Activated CD4-positive, alpha-beta T cell treated with anti-CD3 and anti-CD28 coated beads for 36 hours (primary cell): ENCODE measurements at places on chromosomes 5 and 9. TPM values are rescaled to one million over a fixed set of nuclear protein-coding genes. Genes with fewer than 3 reads are reported as not detected.

- H3K27me3 ChIP-seq, result no peaks in the 10 kb centered on the region
- no peaks in the 10 kb centered on the region for H3K36me3 ChIP-seq
- H3K4me3 ChIP-seq, result no peak overlapping the region
Measured at GRCh38 chr9:125626187-125626586, 80.8 kb downstream of the MAPKAP1 start.

- DNase-seq, result no peak
- no peaks in the 10 kb centered on the region for H3K27me3 ChIP-seq
- no peak overlapping the region for H3K4me3 ChIP-seq
- no peaks in the 10 kb centered on the region for H3K4me1 ChIP-seq
Measured at GRCh38 chr9:19216466-19216865, 14.0 kb upstream of the DENND4C start.

DNA sequence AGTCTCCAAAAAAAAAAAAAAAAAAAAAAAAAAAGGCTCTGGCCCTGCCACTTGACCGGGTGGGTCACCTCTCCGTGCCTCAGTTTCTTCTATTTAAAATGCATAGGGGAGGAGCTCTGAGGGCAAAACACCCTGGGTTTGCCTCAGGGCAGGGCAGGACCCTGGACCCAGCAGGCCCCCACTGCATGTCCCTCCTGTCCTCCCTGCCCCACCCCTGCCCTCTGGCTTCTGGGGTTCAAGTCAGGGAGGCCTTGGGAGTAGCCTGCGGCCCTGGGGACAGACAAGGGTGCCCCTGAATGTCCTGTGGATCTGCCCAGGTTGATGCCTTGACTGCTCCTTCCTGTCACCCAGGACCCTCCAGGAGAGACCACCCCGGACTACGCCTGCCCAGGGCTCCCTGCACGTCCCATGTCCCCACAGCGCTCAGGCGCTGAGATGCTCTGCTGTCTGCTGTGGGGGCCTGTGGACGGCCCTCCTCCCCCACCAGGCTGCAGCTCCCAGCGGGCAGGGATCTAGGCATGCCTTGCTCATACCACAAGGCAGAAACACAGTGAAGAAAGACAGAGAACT lies 35.4 kb downstream of the ADAMTS2 start:
- H3K4me1 ChIP-seq, result no peaks in the 10 kb centered on the region
- H3K36me3 ChIP-seq, result no peaks in the 10 kb centered on the region
- no peak for DNase-seq
- H3K4me3 ChIP-seq, result no peak overlapping the region

The EQTN gene
- total RNA-seq, result not detected

DNA sequence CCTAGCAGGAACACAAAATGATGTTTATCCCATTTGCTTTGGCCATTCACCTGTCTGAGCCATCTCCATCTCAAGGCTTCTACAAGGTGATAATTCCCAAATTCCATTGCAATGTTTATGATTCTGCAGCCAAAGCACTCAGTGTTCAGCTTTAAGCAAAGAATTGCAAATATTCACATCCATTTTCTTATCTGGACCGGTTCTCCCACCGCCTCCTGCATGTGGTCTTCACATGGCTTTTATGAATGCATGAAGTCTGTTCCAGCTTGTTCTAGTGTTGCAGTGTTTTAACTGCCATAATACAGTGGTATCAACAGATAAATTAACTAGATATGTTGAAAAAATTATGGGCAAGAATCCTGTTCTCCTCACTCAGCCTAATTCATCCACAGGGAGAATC lies 443.0 kb upstream of the KLF4 start:
- no peaks in the 10 kb centered on the region for H3K4me1 ChIP-seq
- DNase-seq, result no peak
- no peak overlapping the region for H3K4me3 ChIP-seq
- no peaks in the 10 kb centered on the region for H3K27me3 ChIP-seq
- no peak overlapping the region for H3K27ac ChIP-seq
- no peaks in the 10 kb centered on the region for H3K36me3 ChIP-seq

DNA sequence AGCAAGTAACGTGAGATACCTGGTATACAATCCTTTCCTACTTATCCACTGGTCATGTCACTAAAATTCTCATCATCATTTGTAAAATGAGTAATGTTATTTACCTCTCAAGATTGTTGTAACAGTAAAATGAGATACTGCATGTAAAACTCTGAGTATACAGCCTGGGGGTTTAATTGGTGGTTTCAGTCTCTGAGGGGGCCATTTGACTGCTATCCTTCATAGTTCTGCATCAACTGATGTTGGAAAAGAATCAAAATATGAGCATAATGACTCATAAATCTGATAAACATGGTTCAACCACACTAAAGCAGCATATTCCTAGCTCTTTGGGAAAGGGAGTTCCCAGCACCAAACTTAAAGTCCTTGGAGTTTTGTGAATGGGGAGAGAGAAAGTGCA lies 181.0 kb upstream of the GHR start:
- H3K36me3 ChIP-seq, result no peaks in the 10 kb centered on the region
- H3K4me1 ChIP-seq, result no peaks in the 10 kb centered on the region

DNA sequence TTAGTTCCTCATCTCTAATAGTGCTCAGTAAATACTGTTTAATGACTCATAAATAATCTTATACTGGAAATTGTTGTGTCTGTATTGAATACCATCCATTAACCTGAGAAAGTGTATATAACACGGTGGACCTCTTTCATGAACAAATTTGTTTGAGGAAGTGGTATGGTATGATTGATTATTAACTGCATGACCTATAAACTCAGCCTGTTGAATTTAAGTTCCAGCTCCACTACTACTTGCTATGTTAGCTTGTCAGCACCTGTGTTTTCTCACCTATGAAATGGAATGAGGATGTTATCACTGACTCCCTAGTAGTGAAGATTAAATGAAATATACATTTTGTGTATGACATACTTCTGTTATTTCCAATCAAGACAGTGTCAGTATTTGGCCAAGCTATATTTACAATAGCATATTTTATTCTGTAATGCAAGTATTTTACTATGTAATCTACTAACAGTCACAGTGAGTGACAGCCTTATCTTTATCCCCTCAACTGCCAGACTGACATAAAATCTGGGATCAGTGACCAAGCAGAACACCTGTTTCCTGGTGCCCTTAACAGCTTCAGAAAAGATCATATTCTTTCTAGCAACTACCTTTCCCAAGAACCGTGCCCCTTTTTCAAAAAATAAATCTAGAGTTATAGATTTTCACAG lies 77.3 kb upstream of the ITGA1 start:
- no peaks in the 10 kb centered on the region for H3K27me3 ChIP-seq
- DNase-seq, result no peak
- H3K4me3 ChIP-seq, result no peak overlapping the region
- H3K4me1 ChIP-seq, result peaks cover 26% of the 10 kb centered on the region

DNA sequence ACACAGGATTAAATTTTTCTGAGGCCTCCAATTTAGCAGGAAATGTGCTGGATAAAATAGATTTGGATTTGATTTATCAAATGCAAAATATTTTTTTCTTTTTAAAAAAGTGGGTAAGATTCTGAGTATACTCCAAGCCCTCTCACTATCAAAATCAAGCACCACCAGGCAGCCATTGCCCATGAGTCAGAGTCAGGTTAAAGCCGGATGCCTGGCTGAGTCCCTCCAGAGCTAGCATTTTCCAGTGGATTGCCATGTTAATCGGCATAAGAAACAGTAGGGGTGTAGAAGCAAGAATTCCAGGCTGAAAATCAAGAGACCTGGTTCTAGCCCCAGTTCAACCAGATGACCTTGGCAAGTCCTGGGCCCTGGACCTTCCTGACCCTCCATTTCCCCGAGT lies 85.3 kb downstream of the FAM114A2 start:
- H3K27me3 ChIP-seq, result peaks cover 3% of the 10 kb centered on the region
- no peaks in the 10 kb centered on the region for H3K36me3 ChIP-seq
- no peak overlapping the region for H3K27ac ChIP-seq
- H3K4me1 ChIP-seq, result no peaks in the 10 kb centered on the region

The PCDHA12 gene
- total RNA-seq, result not detected

The NKD2 gene
- 1.1 TPM for total RNA-seq

The NIPBL gene
- total RNA-seq, result 42.7 TPM

GRCh38 chr5:146005264-146005663 lies 68.9 kb downstream of the SH3RF2 start:
- peaks cover 7% of the 10 kb centered on the region for H3K27me3 ChIP-seq
- H3K36me3 ChIP-seq, result no peaks in the 10 kb centered on the region
- no peak overlapping the region for H3K27ac ChIP-seq
- DNase-seq, result no peak
- no peak overlapping the region for H3K4me3 ChIP-seq

DNA sequence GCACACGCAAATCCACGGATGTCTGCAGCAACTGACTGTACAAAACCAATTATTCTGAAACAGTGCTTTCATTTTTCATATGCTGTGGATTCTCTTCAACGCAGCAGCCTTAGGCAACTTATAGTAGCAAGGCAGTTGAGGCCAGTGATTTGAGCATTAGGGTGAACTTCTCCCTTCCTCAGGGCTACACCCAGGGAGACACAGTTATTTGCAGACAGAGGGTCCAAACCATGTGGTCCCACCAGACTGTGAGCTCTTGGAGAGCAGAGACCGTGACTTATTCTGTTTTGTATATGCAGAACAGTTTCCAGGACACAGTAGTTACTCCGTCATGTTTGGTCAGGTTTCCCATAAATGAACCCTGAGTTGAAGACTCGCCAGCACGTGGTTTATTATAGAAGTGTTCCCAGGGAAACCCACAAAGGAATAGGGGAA lies 19.0 kb upstream of the WHRN start:
- peaks cover 9% of the 10 kb centered on the region for H3K27me3 ChIP-seq
- H3K4me1 ChIP-seq, result no peaks in the 10 kb centered on the region
- H3K4me3 ChIP-seq, result no peak overlapping the region
- DNase-seq, result no peak

The CANX gene
- total RNA-seq, result 472 TPM

DNA sequence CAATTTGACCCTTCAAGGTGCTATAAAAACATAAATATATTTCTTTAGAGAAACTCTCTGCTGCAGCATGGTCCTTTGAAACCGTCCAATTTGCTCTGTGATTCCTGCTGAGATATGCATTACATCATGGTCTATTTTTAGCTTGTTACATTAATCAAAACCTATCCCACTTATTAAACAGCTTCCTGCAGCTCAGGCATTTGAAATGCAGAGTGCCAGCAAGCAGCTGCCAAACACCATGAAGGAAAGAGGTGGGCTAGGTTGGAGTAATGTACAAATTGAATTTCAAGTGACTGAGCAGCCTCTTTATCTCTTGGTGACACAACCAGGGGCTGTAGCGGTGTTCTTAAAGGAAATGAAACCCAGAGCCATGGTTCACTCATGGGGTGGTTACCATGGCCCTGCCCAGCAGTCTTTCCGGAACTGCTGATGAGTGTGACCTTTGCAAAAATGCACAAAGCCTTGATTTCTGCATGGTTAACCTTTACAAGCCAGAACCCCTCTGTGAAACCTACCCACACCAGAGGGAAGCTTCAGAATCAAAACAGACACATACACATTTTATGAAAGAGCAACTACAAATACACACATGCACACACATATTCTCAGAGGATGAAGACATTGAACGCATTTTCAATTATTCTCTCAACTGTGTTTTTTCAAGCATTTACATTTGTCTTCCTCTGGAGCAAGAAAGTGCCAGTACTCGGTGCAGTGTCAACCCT lies 155.8 kb upstream of the ZNF608 start:
- DNase-seq, result peak; percentile 43
- no peak overlapping the region for H3K4me3 ChIP-seq
- no peaks in the 10 kb centered on the region for H3K36me3 ChIP-seq
- no peak overlapping the region for H3K27ac ChIP-seq

The C9orf50 gene
- total RNA-seq, result not detected

GRCh38 chr9:113011911-113012381 lies at the start of gene ZNF883:
Gene ZNF883 (minus strand): TSS chr9:113012192.
- H3K4me1 ChIP-seq, result peaks cover 4% of the 10 kb centered on the region
- H3K36me3 ChIP-seq, result peaks cover 10% of the 10 kb centered on the region
- H3K4me3 ChIP-seq, result peak within 1 kb of the TSS; percentile 57

DNA sequence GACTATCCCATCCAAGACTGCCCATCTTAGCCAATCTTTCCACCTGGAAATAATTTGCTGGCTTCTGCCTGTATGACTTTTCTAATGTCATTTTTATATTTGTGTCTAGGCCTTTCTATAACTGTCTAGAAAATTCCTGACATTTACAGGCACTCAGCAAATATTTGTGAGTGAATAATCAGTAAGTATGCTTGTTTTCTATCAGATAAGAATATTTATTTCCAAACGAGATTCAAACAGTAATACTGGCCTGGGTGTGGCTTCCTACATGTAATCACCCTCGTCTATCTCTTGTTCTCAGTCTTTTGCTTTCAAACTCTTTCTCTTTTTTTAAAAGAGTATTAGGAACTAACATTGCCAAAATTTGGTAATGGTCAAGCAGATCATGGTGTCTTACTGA lies 466.2 kb downstream of the RAB3C start:
- no peaks in the 10 kb centered on the region for H3K27me3 ChIP-seq
- peaks cover 3% of the 10 kb centered on the region for H3K4me1 ChIP-seq
- no peak overlapping the region for H3K4me3 ChIP-seq
- no peaks in the 10 kb centered on the region for H3K36me3 ChIP-seq
- no peak overlapping the region for H3K27ac ChIP-seq

The TGFBI gene
- total RNA-seq, result not detected

DNA sequence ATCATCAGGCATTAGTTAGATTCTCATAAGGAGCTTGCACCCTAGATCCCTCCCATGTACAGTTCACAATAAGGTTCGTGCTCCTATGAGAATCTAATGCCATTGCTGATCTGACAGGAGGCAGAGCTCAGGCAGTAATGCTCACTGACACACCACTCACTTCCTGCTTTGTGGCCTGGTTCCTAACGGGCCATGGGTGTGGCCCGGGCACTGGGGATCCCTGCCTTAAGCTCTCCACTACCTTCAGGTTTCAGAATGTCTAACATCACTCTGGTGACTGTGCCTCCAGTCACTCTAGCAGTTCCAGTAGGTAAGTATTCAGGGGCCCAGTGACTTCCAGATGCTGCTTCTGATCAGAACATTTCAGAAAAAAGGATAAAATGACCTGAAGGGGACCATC lies 152.4 kb downstream of the LRRC70 start:
- H3K36me3 ChIP-seq, result no peaks in the 10 kb centered on the region
- peaks cover 1% of the 10 kb centered on the region for H3K27me3 ChIP-seq
- no peak overlapping the region for H3K27ac ChIP-seq
- no peak overlapping the region for H3K4me3 ChIP-seq
- no peaks in the 10 kb centered on the region for H3K4me1 ChIP-seq

DNA sequence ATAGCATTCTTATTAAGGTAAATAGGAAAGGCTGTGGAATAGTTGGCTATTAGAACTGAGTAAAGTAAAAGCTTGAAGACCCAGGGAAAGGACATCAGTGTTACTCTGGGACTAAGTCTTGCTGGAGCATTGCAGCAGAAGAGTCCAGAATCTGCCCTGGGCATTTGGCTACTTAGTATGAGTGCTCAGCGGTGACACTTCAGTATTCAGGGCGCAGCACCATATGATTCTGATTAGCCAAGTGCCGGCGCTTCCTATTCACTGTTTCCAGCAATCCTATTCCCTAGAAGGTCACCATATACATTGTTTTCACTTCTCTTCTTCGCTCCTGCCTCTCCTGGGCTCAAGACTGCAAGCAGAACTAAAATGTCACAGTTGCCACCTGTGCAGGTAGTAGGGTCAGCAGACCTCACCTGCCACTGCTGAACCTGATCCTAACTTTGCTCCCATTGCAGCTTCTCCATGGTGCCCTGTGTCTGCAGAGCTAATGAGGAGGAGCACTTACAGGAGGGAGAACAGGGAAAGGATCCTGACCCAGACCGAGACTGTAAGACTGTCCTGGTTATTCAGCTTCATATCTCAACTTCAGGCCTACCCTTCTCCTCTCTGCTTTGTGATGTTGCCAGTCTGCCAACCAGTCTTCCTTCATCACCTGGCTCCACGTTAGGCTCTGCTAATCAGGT lies 313.6 kb upstream of the PIK3R1 start:
- H3K27ac ChIP-seq, result no peak overlapping the region
- H3K27me3 ChIP-seq, result peaks cover 2% of the 10 kb centered on the region
- no peaks in the 10 kb centered on the region for H3K4me1 ChIP-seq
- DNase-seq, result no peak
- no peaks in the 10 kb centered on the region for H3K36me3 ChIP-seq
- H3K4me3 ChIP-seq, result no peak overlapping the region
